ENCODE measurements at places on chromosomes 5 and 9.

DNA sequence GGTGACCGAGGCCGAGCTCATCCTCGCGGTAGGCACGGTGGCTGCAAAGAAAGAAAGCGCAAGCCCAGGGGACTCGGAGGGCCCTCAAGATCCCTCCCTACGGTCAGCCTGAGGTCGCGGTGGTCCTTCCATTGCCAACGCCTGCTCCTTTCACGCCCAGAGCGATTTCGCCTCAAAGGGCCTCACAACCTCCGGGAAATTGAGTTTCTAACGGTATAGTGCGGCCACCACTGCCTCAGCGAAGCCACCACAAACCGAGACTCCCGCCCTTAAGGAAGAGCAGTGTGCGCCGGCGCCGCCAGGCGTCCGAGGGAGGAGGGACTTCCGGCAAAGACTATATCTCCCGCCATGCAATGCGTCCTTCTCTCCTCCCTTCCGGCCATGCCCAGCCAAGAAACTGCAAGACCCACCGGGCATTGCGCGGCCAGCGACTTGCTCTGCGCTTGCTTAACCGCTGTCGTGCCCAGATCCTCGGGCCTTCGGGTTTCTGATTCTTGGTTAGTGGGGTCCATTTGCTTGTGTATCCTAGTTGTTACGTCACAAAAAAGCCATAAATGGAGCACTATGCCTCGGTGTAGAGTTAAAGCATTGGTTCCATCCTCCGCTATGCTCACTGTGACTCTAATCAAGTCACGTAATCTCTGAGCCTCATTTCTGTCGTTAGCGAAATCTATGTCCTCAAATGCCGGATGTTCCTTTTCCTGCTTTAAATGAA lies at the start of gene HAUS6:
Gene HAUS6, minus strand, starts transcription at position 274 of the 715 bp plus-strand sequence. Its CDS starts 253 bp downstream, at position 21.
- peak; percentile 75 for DNase-seq

- DNase-seq: no peak
Observed at GRCh38 chr9:87682618-87683017, 43.3 kb upstream of the CTSL start.

- DNase-seq: no peak
Observed at GRCh38 chr9:14077672-14078071, 236.3 kb downstream of the NFIB start.

DNA sequence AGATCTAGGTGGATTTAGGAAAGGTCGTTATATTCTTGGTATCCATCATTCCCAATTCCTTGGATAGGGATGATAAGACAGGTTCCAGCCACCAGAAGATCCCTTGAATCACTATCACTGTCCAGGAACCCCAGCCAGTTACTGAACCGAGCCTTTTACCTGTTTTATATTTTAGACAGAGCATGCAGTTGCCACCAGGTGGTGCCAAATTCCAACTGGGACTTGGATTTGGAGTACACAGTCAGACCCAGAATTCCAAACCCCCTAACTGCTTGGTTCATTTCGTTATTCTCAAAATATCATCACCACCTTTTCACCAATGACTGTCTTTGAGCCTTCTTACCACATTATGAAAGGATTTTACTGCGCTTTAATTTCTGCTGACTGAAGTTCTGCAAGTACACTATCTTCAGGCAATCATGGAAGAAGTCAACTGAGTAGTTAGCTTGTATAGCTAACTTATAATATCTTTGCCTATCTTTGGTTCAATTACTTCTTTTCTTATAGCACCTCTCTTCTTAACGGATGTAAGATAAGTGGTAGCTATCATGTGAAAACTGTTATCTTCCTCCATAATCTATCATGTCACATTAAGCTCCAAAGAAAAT lies 191.8 kb downstream of the PRR16 start:
- no peak for DNase-seq

DNA sequence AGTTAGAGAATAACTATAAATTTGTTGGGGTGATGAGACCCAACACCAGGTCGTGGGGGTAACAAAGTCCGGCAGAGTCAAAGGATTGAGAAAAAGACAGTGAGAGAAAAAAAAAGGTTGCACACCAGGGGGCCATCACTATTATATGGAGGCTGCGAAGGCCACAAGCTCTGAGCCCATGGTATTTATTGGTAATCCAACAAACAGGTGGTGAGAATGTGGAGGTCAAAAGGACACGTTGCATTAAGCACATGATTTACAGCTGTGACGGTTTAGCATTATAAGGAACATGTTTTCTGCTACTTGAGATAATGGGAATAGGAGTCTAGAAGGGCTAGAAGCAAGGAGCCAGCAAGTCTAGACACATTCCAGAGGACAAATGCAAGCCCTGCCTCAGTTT lies 2202.2 kb upstream of the C9orf72 start:
- no peak for DNase-seq

DNA sequence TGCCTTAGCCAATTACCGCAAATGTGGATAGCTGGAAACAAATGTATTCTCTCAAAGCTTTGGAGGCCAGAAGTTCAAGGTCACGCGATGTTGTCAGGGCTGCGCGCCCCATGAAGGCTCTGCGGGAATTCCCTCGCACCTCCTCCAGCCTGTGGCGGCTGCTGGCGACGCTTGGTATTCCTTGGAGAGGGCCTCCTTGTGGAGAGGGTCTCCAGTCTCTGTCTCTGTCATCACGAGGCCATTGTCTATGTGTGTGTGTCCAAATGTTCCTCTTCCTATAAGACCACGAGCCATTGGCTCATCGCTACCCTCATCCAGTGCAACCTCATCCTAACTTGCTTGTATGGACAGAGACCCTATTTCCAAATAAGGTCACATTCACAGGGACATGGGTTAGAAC lies 97.5 kb downstream of the ANKRD33B start:
- no peak for DNase-seq

DNA sequence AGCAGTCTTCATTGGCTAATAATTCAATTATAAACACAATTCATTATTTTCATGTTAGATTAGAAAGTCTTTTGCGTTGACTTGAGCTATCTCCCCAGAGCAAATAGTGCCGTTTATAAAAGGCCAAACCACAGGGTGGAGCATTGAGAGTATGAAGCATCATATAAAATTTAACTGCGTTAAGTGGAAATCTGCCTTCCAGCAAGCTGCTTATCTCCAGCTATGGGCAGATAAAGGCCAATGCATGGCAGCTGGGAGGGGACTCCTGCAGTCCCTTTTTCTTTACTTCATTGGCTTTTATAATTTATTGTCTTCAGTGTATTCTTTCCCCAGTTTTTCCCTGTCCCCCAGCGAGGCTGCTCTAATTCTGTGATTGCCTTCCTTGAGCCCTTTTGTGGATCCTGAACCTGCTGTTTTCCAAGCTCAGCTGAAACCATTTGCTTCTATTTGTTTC lies 113.7 kb downstream of the TMEM232 start:
- DNase-seq: no peak

GRCh38 chr9:36956908-36957307 lies 77.2 kb downstream of the PAX5 start:
- DNase-seq: no peak

DNA sequence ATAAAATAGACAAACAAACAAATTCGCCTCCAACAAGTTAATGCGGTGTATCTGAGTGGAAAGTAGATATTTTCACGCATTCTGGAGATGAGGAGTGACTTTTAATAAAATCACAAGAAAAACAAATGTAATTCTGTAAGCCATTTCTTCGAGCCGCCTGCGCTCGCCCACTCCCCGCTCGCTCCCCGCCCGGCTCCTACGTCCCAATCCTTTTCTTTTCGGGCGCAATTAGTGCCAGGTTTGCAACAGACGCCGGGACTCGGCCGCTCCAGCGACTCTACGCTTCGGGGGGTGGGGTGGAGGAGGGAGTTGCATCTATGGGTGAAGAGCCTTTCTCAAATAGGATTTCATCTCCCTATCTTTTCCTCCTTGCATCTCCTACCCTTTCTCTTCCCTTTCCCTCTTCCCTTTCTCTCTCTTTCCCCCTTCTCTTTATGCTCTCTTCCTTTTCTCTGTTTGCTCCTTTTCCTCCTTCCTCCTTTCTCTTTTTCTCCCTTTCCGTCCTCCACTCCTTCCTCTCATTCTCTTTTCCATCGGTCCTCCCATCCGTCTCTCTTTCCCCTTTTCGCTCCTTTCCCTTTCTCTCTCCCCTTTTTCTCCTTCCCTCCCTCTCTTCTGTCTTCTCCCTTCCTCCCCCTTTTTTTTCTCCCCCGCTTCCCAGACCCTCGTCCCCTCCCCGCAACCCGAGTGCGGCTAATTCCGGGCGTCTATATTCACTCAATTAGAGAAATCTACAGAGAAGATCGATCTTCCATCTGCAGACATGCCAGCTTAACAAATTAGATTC lies 6.1 kb upstream of the OTP start:
- no peak for DNase-seq

GRCh38 chr9:125651576-125652232 lies 55.3 kb downstream of the MAPKAP1 start:
- no peak for DNase-seq

- DNase-seq: peak; percentile 33
Observed at GRCh38 chr9:99266255-99267023, 44.4 kb downstream of the SEC61B start.

DNA sequence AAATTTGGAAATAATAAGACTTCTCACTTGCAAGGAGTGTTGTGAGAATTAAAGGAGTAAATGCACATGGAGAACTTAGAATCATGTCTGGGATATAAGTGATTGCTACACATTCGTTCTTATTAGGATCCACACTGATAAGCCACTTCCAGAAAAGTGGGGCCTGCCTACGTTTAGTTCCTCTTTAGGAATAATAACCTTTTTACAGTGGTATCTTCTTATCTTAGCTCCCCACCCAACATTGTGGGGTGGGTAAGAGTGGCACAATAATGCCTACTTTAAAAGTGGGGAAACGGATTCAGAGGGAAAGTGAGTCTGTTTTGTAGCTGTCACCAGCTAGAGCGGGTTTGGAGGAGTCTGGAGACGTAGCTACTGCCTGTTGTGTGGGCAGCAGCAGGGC lies 16.0 kb downstream of the DOCK2 start:
- DNase-seq: no peak

DNA sequence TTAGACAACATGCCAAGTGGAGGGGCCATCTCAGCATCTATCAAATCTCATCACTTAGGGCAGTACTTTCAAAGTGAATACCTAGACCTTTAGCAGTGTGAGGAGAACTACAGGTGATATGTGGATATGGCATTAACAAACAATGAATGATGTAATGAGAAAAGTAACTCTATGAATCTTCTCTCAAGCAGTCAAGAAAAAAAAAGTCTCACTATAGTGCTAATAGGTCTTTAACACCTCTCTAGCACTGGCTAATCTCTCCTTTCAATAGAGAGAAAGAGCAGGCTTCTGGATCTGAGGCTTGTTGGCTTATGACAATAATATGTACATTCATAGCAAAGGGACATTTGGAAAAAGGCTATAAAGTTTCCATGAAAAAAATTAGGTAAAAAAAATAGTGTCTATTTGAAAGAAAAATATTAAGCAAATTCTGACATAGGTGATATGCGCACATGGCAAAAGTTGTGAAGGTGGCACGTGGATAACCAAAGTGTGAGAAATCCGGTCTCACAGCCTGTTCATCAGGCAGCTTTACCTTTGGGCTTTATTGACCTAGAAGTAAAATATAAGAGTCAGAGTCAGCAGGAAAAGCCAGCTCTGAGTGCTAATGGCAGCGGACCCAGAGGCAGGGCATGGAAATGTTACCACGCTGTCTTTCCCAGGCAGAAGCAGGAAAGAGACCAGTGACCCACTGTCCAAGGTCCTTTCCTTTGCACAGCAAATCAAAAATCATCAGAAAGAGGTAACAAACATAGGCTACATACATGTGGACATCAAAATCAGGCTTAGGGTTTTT lies 203.4 kb downstream of the EFNA5 start:
- DNase-seq: no peak

- DNase-seq: no peak
Observed at GRCh38 chr9:96071815-96072124, 196.3 kb downstream of the ERCC6L2 start.
